ENCODE measurements at places on chromosomes 1 and 21. TPM values are rescaled to one million over a fixed set of nuclear protein-coding genes. Genes with fewer than 3 reads are reported as not detected.

DNA sequence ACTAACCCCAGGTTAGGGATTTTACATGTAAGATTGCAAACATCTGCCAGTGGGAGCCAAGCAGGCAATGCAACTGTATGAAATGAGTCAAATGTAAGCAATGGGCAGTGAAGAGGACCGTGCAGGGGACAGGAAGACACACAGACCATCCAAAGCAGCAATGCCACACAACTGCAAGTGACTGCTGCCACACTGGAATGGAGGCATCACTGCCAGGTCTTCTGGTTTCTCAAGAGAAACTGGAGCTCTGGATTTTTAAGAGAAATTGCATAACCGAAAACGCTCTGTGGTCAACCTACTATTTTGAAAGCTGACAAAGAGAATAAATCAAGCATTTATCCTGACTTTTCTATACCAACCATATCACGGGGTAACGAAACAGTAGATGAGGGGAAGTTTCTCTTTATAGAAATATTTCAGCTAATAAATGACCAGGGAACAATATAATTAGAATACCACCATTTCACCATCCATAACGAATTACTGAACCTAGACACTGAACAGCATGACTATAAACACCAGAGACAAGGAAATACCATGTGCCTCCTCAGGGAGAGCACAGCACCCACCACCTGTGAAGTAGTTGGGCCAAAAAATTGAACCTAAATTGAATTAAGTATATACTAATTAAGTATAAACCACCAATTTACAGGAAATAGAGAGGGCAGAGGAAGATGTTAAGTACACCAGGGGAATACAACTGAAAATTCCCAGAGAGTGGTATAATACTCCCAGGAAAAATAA lies 4.4 kb downstream of the AK2 start:
- no peak for DNase-seq

DNA sequence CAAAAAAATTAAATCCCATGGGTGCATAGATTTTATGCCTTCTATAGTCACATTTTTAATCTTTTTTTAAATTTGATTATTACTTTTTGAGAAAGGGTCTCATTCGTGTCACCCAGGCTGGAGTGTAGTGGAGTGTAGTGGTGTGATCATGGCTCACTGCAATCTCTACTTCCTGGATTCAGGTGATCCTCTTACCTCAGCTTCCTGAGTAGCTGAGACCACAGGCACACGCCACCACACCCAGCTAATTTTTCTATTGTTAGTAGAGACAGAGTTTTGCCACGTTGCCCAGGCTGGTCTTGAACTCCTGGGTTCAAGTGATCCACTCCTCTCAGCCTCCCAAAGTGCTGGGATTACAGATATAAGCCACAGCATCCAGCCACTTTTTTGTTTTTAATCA lies 10.4 kb downstream of the CBR3 start:
- no peak for DNase-seq

DNA sequence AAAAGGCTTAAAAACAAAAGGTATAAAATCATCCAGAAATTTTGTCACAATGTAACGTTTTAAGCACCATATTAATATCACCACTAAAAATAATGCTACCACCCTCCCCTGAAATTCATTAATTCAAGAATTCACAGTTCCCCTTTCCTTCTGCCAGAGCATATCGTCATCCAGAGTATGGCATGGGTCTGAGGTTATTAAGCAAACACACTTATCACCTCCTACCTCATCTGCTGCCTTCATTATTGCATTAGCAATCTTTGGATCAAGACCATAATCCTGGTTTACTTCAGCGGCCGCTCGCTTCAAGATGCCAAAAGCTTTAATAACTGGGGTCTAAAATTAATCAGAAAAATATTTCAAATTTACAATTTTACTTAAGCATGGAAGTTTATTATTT lies 6.2 kb downstream of the FH start:
- no peak for DNase-seq

DNA sequence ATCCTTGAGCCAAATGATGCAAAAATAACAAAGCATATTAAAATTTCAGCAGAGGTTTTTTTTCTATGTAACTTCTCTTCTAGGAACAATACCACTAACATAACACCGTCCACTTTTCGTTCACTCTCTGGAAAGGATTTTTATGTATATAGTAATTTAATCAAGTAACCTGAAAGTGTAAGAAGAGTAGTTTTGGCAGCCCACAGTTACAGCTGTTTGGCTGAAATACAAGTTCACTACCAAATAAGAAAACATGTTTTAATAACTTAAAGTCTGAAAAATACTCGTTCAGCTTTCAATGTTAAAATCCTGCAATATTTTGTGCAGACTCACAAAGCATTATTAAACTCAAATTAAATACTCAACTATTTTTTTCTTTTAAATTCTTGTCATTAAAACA lies 896.8 kb upstream of the ADGRL4 start:
- no peak for DNase-seq

DNA sequence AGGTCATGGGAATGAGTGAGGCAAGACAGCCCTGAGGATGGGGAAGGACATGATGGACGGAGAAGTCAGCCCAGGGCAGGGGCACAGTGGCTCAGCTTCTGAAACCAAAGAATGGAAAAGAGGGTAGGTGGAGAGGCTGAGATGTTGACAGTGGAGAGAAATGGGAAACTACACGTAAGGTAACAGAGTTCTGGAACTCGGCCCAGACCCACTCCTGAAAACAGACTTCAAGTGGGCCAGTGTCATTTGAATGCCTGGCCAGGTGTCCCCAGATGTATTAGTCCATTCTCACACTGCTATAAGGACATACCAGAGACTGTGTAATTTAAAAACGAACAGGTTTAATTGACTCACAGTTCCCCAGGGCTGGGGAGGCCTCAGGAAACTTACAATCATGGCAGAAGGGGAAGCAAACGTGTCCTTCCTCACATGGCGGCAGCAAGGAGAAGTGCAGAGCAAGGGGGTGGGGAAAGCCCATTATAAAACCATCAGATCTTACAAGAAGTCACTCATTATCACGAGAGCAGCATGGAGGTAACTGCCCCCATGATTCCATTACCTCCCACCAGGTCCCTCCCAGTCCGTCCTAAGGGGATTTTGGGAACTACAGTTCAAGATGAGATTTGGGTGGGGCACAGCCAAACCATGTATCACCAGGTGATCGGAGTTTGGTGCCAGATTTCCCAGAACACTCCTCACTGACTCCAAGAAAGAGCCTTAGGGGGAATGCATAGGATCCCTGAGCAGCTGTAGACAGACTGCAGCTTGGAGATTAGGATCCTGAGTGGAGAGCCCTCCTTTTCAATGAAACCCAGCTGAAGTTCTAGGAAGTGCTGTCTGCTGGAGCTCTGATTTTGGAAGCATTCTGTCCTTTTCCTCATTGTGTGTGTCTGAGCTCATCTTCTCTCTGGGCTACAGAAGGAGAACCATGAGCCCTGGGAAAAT lies 40.3 kb downstream of the FHAD1 start:
- DNase-seq = no peak

DNA sequence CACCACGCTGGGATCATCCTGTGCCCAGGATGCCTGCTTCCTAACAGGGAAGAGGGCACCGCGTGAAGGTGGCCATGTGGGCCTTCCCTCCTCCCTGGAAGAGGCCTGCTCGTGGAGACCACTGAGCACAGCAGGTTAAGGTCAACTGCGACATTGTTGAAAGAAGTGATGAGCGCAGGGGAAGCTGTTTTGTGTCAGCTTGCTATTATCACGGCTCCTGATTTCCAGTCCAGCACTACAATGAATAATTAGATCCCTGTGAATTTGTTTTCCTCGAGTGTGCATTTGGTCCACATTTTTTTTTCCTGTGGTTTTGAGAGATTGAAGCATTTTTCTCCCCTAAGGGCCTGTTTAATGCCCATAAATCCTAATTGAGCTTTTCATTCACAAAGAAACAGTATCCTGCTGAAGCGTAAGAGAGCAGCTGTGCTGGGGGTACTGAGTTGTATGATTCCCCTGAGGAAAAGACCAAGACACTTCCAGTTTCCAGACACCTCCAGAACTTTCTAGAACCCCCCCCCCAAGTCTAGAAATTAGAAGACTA lies 204.9 kb downstream of the KCNJ6 start:
- no peak for DNase-seq

- no peak for DNase-seq
Measured at GRCh38 chr21:41630249-41630648, 122.3 kb upstream of the TMPRSS2 start.

Gene CA6
- not detected for total RNA-seq

All from frontal cortex (tissue), 4 donors.